Activated CD4-positive, alpha-beta T cell treated with anti-CD3 and anti-CD28 coated beads, Interleukin-2, amount 10 ng/mL, durations not matched to agents 24 days and 14 days (primary cell): ENCODE measurements at places on chromosomes 1 and 21.
A peak's percentile ranks its signal among the peaks of the same experiment; 100 is the strongest.

DNA sequence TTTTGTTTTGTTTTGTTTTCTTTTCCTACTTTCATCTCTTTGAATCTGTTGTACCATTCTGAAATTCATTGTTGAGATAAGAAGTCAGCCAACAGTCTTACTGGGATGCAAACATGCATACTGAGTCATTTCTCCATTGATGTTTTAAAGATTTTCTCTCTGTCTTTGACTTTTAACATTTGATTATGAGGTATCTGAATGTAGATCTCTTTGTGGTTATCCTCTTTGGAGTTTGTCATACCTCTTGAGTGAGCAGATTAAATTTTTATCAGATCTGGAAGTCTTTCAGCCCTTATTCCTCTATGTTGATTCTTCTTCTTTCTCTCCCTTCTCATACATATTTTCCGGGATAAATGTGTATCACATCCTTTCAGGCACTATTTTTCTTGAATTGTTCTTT, 406.9 kb upstream of the NCAM2 start:
- DNase-seq: no peak

- no peak for DNase-seq
Measured at GRCh38 chr1:228226956-228227791, 19.3 kb downstream of the OBSCN start.

DNA sequence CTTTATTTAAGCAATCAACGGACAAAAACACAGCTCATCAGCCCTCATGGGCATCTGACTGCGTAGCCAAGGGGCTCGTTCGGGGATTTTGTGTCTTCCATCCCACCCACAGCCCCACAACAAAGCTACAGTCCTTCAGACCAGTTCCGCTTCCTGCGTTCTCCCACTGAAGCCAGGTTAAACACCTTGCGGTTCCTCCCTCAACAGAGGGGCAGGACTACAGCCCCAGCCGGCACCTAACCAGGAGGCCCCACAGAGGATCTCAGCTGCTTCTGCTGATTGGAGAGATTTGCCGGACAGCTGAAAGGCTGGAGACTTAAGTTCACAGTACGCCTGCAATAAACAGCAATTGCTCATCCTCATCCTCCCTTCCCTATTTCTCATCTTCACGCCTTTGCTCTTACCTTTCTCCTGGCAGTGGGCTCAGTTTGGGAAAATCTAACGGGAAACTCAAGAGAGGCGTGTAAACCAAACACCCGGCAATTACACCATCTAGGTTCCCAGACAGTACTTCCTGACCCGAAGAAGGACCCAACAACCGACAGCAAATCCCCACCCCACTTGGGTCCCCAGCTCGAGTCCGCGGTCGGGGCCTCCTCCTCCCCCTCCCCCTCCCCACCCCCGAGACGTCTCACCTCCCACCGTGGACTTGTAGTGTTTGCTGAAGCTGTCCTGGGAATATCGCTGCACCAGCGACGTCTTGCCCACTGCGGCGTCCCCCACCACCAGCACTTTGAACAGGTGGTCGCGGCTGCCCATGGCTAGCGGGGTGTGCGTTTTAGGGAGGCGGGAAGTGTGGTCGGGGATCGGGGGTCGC, 876 bp downstream of the RAB29 start:
- peak; percentile 82 for DNase-seq

GRCh38 chr1:2930913-2931723, 90.1 kb upstream of the ACTRT2 start:
- no peak for DNase-seq

- no peak for DNase-seq
Measured at GRCh38 chr1:240091614-240092300, at the start of gene FMN2. Gene FMN2, plus strand, starts transcription at chr1:240091883. Its CDS starts 227 bp downstream, at chr1:240092110.

DNA sequence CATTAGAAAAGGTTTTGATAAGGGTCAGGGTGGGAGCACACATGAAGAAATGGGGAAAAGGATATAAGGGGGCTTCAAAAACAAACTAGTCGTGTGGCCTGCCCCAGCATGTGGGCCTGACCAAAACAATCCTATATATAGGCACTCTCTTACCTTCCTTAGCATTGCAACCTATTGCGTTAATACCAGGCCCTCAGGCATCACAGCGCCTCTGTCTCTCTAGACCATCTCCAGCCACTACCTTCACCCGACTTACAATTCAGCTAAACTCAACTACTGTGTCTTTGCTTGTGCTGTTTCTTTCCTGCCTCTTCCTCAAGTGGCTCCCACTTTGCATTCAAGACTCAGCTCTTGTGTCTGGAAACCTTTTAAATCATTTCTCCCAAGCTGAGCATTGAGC, 47.0 kb upstream of the GJA5 start:
- DNase-seq: no peak

- no peak for DNase-seq
Measured at GRCh38 chr1:53070621-53071020, 8.6 kb downstream of the PODN start.

GRCh38 chr1:217134857-217135568, 411.8 kb upstream of the ESRRG start:
- no peak for DNase-seq

- DNase-seq: peak; percentile 81
Measured at GRCh38 chr1:221837896-221838295, 96.0 kb upstream of the DUSP10 start.

- peak; percentile 96 for DNase-seq
Measured at GRCh38 chr1:226702957-226703831, 35.9 kb downstream of the ITPKB start.

GRCh38 chr1:246214708-246215509, 292.2 kb downstream of the SMYD3 start:
- DNase-seq: no peak

DNA sequence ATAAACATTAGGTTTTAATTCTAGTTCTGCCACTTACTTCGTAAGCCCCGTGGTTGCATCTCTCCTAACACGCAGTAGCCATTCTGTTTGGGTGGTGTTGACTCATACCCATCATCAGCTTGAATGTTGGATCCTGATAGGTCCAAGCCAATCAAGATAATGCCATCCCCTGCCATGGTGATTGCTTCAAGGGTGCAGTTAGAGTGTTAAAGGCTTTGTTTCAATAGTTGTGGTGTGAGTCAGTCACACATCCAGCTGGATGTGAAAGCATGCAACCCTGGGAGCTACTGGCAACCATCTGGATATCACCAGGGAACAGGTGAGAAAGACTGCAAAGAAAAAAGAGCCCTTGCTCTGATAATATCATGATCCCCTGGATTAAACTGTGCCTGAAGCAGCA, 69.1 kb downstream of the OMA1 start:
- DNase-seq: no peak

DNA sequence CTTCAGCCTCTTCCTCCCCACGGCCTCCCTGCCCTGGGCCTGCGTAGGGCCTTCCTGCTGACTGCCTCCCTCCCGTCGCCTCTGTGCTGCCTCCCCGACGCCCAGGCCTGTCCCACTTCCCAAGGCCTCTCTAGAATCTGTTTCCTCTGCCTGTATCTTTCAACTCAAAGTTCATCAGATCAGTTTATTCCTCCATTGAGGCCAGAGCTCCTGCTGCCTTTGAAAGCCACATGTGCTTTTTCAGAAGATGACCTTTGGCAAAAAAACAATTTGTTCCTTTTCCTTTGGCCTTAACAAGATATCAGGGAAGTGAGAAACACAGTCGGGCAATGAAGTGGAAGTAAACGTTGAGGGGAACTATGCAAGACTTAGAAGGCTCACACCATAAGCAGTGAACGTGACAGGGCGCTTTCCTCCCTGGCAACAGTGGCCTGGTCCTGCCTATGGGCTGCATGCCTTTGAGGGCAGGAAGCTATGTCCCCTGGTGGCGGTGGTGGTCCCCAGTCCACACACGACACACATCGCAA, 85.9 kb downstream of the PSMG1 start:
- no peak for DNase-seq

- DNase-seq: no peak
Measured at GRCh38 chr1:157034137-157034800, 11.3 kb downstream of the ARHGEF11 start.

GRCh38 chr1:154384650-154385489, 20.3 kb upstream of the IL6R start:
- DNase-seq: no peak

DNA sequence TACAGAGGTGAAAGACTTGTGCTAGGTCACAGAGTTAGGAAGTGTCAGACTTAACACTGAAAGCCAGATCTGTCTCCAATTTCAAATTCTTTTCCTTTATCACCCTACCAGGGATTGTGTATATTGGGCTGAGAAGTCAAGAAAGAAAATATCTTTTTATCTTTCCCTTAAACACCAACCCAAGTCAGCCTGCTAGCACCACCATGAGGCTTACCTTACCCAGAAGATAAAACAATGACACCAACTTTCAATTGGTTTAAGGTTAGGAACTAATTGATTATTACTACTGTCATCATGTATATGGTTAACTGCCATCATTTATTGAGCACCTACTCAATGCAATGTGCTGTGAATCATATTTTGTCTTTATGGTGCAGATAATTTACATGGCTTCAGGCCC, 178.9 kb upstream of the FOXD3 start:
- DNase-seq: no peak

GRCh38 chr1:226497276-226497833, 51.2 kb upstream of the STUM start:
- no peak for DNase-seq

DNA sequence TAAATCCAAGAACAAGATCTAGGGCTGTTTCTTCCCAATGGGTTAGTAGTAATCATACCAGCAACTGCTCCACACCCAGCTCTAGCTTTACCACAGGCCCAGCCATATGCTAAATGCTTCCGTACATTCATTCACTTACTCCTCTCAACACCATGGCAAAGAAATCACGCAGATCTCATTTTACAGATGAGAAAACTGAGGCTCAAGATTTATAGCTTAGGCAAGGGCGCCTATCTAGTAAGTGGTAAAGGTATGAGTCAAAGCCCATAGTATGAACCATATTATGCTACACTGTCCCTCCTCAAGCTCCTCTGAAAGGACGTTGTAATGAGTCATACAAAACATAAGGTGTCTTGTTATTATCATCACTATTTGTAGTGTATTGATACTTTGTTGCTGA, 82.2 kb downstream of the NIBAN1 start:
- peak; percentile 58 for DNase-seq

GRCh38 chr1:164534863-164535610, 23.9 kb upstream of the PBX1 start:
- no peak for DNase-seq

DNA sequence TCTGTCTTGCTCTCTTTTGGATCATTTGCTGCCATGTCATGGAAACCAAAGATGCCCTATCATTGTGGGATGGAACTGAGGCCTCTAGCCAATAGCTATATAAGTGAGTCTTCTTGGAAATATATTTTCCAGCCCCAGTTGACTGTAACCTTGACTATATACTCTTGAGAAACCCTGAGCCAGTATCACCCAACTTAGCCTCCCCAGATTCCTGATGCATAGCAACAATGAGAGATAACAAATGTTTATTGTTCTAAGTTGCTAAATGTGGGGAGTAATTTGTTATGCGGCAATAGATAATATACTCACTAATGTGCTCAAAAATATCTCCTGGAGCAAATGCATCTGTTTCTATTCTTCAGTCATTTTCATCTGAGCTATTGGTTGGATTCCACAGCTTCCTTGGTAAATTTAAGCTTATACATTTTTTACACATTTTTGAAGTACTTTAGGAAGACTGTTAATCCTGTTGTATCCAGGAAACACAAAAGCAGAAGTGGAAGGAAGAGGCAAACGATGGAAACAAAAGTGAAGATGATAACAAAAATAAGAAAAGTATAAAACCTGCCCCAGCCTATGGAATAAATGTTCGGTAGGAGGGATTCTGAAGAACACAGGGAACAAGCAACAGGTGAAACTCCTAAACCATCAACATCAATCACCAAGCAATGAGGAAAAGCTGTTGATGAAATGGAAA, 6.3 kb upstream of the SRRM1 start:
- DNase-seq: no peak

- peak; percentile 84 for DNase-seq
Measured at GRCh38 chr1:110916669-110917306, 43.8 kb downstream of the CD53 start.

- DNase-seq: no peak
Measured at GRCh38 chr1:18198260-18198659, 90.7 kb downstream of the IGSF21 start.

DNA sequence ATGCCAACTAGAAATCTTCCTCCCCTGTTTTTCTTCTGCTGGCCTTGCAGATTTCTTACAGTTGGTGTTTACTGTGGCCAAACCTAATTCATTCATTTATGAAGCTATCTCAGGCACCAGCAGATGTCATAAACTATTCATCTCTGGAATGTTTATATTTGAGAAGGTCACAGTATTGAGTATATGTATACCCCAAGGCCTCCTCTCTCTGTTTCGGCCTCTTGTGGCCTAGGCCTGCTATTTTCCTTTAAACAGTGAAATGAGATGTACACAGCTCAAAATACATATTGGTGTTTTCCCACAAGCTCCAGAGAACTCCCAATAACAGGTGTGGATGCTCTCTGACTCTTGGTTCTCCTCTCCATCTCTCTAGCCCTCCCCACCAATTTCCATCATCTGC, 520.7 kb upstream of the CAMK1G start:
- no peak for DNase-seq

DNA sequence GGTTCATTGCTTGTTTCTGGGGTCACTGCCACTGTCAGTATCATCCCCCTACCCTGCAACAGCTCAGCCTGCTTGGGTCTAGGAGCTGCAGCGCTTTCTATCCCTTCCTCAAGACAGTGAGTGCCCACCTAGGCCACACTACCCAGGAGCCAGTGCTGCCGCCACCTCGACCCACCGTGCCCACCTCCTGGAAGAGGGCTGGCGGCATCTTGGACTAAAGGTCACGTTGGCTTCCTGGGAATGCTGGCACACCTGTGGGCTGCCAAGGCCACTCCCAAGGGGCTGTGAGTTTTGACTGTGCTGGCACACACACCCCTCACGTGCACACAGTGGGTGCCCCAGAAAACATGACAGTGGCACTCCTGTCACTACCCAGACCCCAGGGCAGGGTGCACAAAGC, 22.1 kb downstream of the CRYAA start:
- no peak for DNase-seq

DNA sequence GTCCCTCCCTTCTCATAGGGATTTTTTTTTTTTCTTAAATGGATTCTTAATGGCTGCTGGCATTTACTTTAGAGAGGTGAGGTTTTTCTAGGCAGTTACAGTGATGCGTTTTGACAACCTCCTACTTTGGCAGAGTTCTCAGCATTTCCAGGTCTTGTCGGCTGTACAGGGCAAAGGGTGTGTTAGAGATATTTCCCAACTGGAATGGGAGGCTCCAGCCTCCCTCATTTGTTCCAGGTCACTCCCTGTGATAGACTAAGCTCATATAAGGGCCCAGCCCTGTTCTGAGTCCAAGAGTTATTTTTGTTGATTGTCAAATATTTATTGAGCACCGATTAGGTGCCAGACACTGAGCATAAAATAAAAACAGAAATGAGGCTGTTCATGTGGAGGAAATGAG, 7.6 kb upstream of the XKR8 start:
- DNase-seq: no peak

- DNase-seq: no peak
Measured at GRCh38 chr1:205374210-205375078, 17.7 kb upstream of the KLHDC8A start.

DNA sequence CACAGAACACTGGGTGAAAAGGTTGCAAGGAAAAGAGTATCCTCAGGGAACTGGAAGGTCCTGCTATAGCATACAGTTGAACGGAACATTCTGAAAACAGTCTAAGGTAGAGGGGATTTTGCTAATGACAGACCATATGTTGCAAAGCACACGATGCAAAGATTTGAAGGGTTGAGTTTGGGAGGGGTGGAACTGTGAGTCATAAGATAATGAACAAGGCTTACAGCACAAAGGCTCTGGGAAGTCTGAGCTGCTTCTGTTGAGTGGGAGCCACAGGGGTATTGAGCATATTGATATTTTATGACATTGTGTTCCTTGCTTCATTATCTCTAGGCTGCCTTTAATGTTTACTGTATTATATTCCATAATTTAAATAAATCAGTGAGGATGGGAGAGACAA, 104.9 kb downstream of the PLPPR4 start:
- no peak for DNase-seq

GRCh38 chr1:217983051-217983375, 302.1 kb upstream of the RRP15 start:
- no peak for DNase-seq
